ENCODE measurements at places on chromosomes 4 and X.

GRCh38 chrX:10015355-10015722 lies 48.2 kb downstream of the CLDN34 start:
- DNase-seq = no peak

- DNase-seq = no peak
Observed at GRCh38 chr4:100539706-100540105, 21.9 kb upstream of the EMCN start.

DNA sequence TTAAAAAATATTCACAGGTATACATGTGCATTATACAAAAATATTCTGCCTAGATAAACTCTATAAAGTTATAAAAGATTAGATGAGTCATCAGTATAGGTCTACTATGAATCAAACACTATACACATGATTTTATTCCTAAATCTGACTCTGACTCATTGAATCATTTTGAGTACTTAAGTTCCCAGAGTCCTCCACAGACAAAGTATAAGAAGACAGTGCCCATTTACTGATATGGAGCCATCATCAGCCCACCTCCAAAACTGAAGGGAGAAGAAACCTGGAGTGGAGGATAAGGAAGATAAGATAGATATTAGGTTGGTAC lies 28.7 kb upstream of the ANTXR2 start:
- DNase-seq = no peak

GRCh38 chr4:105451346-105451745 lies 22.5 kb downstream of the PPA2 start:
- DNase-seq = no peak

- no peak for DNase-seq
Observed at GRCh38 chr4:52752936-52753335, 1.7 kb upstream of the ERVMER34-1 start.

DNA sequence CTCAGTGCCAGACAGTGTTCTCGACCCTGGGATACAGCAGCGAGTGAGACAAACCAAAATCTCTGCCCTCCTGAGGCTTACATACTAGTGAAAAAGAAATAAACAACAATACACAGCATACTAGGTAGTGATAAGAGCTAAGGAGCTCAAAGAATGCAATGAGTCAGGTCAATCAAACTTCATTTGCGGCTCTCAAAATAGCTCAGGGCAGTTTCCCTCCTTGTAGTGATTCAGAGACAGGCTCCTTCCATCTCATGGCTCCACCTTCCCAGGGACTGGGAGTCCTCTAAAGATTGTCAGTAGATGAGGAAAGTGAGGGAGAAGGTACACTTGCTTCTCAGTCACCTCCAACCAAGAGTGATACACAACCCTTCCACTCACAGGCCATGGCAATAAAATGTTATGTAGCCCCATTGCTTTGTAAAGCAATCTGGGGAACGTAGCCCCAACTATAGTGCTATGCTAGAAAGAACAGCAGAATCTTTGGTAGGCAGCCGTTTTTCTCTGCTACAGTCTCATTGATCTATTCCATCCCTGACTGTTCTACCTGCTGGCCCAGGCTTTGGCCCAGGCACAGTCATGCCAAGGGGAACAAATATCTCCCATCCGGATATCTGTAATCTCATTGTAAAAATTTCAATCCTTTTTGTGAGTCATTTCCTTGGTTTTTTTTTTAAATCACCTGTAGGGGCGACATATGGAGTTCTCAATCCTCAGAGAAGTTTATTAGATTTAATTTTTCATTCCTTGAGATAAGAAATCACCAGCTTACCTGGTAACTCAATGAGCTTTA lies 183.1 kb upstream of the S100G start:
- DNase-seq = no peak
